Lung microvascular endothelial cell (primary cell): ENCODE measurements at places on chromosomes 7 and 10. TPM values are rescaled to one million over a fixed set of nuclear protein-coding genes. Genes with fewer than 3 reads are reported as not detected.

The UMAD1 gene
- 3.7 and 4.0 TPM in 2 replicates for total RNA-seq

The CYP3A7 gene
- not detected in 2 replicates for total RNA-seq

The CYP2C19 gene
- total RNA-seq, result not detected in 2 replicates

The LAMB1 gene
- 315 and 406 TPM in 2 replicates for total RNA-seq

The NUTM2B gene
- 0.20 and 0.44 TPM in 2 replicates for total RNA-seq

The ITIH5 gene
- total RNA-seq, result under 0.01 and 1.4 TPM in 2 replicates

The ELFN1 gene
- under 0.01 and 0.44 TPM in 2 replicates for total RNA-seq

The HHEX gene
- total RNA-seq, result 38.8 and 62.1 TPM in 2 replicates

- DNase-seq, result no peak
Observed at GRCh38 chr7:149584009-149584408, 86.4 kb upstream of the ZNF746 start.

DNA sequence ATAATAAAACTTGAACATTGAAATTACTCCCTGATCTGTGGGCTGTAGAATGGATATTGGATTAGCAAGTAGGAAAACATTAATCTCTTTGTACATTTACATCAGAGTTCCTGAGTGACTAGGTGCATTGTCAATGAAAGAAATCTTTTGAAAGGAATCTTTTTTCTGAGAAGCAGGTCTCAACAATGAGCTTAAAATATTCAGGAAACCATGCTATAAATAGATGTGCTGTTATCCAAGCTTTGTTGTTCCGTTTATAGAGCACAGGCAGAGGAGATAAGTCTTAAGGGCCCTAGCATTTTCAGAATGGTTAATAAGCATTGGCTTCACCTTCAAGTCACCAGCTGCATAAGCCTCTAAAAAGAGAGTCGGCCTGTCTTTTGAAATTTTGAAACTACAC, 41.3 kb upstream of the SLC16A12 start:
- DNase-seq, result no peak

- DNase-seq, result no peak
Observed at GRCh38 chr10:132428486-132428995, 31.5 kb downstream of the PWWP2B start.

- no peak for DNase-seq
Observed at GRCh38 chr7:1811850-1812508, 141.9 kb downstream of the ELFN1 start.

DNA sequence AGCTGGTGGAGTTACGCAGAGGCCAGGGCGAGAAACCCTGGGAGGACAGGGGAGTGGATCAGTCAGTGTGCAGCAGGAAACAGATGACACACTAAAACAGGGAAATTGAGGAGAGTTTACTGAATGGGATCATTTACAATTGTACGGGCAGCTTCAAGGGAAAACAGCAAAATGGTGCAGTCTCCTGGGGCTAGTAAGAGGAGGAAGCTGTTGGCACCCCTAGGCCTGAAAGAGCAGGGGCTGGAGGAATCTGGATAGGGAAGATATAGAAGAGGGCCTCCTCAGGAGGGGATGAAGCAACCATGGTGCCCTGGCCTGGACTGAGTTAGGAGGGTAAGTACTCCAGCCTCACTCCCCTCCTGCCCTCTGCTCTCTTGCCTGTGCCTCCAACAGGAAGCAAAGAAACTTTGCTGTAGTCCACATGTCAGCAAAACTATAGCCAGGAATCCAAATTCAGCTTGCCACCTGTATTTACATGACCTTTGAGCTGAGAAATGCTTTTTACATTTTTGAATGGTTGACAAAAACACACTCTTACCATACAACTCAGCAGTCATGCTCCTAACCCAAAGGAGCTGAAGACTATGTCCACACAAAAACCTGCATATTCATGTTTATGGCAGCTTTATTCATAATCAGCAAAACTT, 52.3 kb upstream of the OPN4 start:
- DNase-seq, result no peak

- DNase-seq, result no peak
Observed at GRCh38 chr7:39757604-39758003, 134.2 kb downstream of the RALA start.

DNA sequence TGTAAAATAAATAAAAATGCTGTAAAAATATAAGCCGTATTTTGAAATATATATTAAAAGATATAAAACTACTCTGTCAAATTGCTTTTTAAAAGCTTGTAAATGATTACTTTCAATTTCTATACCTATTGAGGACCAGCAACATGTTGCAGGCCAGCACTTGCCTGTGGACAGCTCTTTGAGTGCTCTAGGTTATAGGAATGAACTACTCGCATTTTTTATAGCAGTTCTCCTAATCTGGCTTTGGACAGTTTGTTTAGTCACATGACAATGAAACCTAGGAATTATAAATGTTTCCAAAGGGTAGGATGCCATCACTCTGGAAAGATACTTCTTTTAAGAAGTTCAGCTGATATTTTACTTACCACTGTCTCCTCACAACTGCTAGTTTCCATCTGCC, 117.7 kb upstream of the PTPRZ1 start:
- no peak for DNase-seq

- peak; percentile 79 for DNase-seq
Observed at GRCh38 chr10:70267161-70267933, 16.5 kb downstream of the NPFFR1 start.

- DNase-seq, result no peak
Observed at GRCh38 chr7:115637128-115637527, 393.4 kb downstream of the TFEC start.

DNA sequence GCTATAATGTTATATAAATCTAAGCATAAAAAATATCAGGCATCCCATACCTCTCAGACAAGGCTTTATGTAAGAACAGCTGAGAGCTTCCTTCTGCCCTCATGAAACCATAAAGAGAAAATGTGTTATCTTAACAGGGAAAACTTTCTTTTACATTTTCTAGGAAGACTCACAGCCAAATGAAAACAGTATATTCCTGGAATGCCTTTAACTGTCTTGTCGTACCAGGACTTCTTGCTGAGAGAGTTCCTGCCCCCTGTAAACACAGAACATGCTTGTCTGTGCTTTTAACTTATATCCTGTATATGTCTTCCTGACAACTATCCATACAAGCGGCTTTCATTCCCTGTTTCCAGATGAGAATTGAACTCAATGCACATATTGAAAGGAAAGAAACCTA, 64.8 kb upstream of the AHR start:
- DNase-seq, result no peak

GRCh38 chr7:110539216-110539615, 551.7 kb upstream of the LRRN3 start:
- no peak for DNase-seq

GRCh38 chr10:126186766-126187165, 201.5 kb downstream of the ADAM12 start:
- no peak for DNase-seq

GRCh38 chr10:97916586-97916985, 66.9 kb downstream of the GOLGA7B start:
- peak; percentile 12 for DNase-seq

- no peak for DNase-seq
Observed at GRCh38 chr7:137891016-137891655, 44.4 kb upstream of the DGKI start.

GRCh38 chr10:121668314-121669027, 70.2 kb upstream of the FGFR2 start:
- DNase-seq, result peak; percentile 53

- peak; percentile 13 for DNase-seq
Observed at GRCh38 chr7:93142127-93142526, 6.1 kb downstream of the SAMD9L start.

GRCh38 chr7:17532861-17533404, 234.5 kb downstream of the AHR start:
- DNase-seq, result peak; percentile 71

- no peak for DNase-seq
Observed at GRCh38 chr10:78559661-78560340, 509.0 kb upstream of the ZMIZ1 start.

- no peak for DNase-seq
Observed at GRCh38 chr10:96919785-96920430, 87.8 kb downstream of the LCOR start.

GRCh38 chr7:68485253-68485917, 1112.9 kb upstream of the AUTS2 start:
- DNase-seq, result no peak

GRCh38 chr7:155887174-155887525, 74.9 kb upstream of the SHH start:
- no peak for DNase-seq

- no peak for DNase-seq
Observed at GRCh38 chr7:49878627-49879026, 105.2 kb downstream of the VWC2 start.

GRCh38 chr10:79905322-79906314, 43.3 kb downstream of the SFTPD start:
- DNase-seq, result peak; percentile 59

DNA sequence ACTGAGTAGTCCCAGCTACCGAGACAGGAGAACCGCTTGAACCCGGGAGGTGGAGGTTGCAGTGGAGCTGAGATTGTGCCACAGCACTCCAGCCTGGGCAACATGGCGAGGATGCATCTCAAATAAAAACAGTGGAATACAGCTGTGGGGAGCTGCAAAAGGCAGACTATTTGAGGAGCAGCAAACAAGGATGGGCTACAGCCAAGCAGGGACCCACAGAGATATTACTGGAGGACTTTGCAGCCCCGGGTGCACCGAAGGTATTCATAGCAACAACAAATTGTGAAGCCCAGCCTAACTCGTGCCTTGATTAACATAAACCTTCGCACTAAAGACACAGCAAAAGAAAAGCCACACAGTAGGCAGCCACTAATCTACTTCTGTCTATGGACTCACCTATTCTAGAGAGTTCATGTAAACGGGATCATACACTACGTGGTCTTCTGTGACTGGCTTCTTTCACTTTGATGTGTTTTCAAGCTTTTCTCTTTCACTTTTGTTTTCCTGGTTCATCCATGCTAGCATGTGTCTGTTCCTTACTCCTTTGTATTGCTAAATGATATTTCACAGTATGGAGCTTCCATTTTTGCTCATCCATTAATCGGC, 34.0 kb downstream of the PODXL start:
- peak; percentile 82 for DNase-seq
